ENCODE measurements at places on chromosomes 3 and 15.

DNA sequence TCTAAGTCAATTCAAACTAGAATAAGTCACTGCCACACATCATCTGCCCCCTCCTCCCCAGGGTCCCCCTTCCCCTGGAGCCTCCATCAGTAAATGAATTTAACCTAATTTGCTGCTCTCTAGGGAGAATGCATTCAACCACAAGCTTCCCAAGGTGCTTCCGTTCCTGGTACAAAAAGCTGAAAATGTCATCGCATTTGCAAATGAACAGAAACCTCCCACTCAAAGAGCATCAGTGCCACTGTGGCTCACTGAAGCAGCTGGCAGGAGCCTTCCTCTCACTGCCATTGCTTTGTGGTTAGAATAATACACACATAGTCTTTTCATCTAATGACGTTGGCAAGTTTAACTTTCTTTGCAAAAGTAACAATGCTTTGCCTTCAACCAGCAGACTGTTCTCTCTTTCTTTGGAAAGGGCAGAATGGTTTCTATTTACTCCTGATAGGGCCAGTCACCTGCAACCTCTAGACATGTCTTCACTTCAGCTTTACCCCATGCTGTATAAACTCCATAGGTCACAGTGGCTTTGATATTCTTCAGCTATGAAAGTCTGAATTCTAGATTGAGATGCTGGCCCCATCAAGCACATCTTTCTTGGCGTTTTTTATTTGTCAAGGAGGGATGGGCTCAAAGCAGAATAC is 238.1 kb downstream of the CPNE4 start:
- no peak for DNase-seq

GRCh38 chr3:71821116-71821515 is 36.2 kb upstream of the PROK2 start:
- no peak for DNase-seq

DNA sequence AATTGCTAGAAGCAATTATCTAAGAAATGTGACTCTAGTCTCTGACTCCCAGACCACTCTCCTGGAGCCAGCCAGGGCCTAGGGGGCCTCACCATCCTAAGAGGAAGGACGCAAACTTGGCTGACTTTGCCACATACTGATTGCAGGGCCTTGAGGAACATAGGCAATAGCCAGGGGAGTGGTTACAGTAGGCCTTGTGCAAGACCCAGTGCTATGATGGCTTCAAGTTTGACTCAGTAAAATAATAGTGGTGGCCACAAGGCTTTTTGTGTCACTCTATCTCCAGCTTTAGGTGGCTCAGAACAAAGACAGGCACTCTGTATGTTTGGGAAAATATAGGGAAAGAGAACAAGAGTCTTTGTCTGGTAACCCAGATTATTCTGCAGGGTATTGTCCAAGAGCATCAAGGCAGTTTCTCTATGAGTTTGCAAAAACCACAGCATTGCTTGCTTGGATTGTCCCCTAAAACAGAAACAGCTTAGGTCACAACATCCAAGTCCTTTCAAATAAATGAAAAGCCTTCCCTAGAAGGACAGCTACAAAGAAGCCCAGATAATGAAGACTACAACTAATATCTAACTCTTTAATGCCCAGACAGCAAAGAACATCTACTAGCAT is 631.5 kb downstream of the PYDC2 start:
- no peak for DNase-seq

- DNase-seq, result no peak
These were observed 49.3 kb downstream of the GMPS start for GRCh38 chr3:155919728-155920127.

DNA sequence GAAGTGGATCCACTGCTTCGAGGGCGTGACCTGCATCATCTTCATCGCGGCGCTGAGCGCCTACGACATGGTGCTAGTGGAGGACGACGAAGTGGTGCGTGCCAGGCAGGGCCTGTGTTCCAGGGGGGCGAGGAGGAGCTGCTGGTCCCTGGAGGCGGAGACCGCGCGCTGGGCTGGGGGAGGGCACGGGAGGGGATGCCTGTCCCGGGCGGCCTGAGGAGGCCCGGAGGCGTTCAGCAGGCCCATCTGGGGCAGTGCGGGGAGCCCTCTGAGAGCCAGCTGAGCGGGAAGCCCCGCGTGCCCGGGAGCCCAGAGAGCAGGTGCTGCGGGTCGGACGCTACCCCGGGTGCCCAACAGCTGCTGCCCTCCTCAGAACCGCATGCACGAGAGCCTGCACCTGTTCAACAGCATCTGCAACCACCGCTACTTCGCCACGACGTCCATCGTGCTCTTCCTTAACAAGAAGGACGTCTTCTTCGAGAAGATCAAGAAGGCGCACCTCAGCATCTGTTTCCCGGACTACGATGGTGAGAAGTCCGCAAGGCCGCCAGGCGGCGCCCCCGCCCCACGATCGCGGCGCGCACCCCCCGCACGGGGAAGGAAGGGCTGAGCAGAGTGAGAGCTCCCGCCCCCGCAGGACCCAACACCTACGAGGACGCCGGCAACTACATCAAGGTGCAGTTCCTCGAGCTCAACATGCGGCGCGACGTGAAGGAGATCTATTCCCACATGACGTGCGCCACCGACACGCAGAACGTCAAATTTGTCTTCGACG is 2.9 kb downstream of the GNAT1 start:
- peak; percentile 36 for DNase-seq

- no peak for DNase-seq
These were observed at the start of gene MYRIP for GRCh38 chr3:39809181-39809994. MYRIP (plus strand) TSS chr3:39809609; CDS start chr3:39900817, 91,208 bp downstream.

DNA sequence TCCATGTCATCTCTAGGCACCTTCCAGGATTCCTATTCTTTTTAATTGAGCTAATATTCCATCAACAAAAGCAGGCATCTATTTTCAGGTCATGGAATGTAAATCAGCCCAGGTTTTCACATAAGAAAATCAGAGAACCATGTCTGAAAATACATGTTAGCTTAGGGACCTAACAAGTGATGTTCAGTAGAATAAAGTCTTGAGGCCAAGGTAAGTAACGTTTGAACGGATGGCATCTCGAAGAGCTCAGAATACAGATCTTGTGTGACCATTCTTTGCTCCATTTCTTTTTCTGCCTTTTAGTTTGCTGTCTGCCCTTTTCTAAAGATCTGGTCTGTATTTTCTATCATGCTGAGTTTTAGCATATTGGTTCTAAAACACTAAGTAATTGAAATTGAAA is 16.5 kb upstream of the KCNMB2 start:
- DNase-seq, result no peak

- no peak for DNase-seq
These were observed 55.4 kb downstream of the NIPA2 start for GRCh38 chr15:22893881-22894280.

GRCh38 chr15:51649659-51650521 is 27.3 kb upstream of the DMXL2 start:
- DNase-seq, result peak; percentile 63

GRCh38 chr15:68210821-68211655 is 5.9 kb upstream of the CALML4 start:
- DNase-seq, result peak; percentile 37

DNA sequence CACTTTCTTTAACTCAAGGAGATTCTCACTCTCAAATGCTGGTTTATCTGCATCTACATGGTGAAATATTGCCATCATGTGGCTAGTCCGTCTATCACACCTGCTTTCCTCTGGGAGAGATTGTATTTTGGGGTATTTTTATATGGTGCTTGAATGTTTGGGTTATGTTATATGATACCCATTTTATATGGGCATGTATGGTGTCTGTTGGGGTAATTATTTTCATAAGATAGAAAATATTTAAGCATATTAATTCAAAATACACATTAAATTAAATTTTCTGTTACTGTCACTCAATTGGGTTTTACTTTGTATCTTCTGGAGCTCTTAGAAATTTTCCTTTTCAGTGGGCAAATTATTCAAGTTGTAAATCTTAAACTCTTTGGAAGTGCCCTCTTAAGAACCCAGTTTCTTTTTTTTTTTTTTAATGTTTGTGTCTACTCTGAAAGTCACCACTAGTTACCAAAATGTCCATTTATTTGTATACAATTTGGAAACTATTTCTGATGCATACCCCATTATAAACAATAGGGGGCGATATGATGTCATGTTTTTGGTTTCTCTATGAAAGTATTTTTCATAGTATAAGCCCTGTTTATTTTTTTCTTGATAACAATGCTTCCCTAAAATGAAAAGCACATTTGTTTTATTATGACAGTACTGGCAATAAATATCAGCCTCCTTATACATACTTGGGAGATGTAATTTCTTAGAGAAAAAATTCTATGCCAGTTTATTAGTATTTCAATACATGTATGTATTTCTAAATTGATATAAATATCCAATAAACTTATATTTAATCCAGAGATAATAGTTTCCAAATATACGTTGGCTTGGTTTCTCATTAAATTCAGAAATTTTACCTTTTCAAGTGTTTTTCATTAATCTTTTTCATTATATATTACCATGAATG is 36.1 kb upstream of the PLSCR5 start:
- peak; percentile 42 for DNase-seq

- DNase-seq, result no peak
These were observed 60.5 kb upstream of the SPATA12 start for GRCh38 chr3:57000012-57000411.

DNA sequence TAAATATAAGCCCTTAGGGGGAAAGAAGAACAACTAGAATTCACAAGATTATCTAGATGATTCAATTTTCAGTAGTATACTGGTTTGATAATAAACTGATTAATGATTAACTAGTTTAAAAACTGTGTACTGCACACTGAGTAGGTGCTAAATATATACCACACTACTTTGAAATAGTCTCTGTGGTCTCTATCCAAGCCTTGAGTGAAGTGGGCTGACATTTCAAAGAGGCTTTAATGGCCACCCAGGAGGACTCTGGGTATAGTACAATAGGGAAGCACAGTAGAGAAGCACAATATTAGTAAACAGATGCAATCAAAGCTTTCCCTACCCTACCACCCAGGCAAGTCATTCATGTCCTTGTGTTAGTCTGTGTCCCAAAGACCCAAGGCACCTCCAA is 46.7 kb downstream of the FILIP1L start:
- no peak for DNase-seq

DNA sequence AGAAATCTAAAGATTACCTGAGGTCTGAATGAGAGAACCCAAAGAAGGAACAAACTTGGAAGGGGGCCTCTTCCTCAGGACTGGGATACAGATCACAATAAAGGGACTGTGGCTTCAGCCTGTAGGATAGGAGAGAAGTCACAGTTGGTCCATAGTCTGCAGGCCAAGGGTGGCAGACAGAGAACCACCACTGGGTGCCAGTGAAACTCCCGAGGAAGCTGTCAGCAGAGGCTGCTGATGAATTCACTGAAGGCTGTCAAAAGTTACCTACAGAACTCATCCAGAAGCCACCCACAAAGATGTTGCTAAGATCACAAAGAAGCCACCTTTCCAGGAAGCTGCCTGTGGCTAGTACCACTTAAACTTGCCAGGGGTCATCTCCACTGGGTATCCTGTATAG is 78.5 kb downstream of the TMCO5A start:
- no peak for DNase-seq

GRCh38 chr3:10389995-10390394 is 69.1 kb upstream of the SEC13 start:
- no peak for DNase-seq

DNA sequence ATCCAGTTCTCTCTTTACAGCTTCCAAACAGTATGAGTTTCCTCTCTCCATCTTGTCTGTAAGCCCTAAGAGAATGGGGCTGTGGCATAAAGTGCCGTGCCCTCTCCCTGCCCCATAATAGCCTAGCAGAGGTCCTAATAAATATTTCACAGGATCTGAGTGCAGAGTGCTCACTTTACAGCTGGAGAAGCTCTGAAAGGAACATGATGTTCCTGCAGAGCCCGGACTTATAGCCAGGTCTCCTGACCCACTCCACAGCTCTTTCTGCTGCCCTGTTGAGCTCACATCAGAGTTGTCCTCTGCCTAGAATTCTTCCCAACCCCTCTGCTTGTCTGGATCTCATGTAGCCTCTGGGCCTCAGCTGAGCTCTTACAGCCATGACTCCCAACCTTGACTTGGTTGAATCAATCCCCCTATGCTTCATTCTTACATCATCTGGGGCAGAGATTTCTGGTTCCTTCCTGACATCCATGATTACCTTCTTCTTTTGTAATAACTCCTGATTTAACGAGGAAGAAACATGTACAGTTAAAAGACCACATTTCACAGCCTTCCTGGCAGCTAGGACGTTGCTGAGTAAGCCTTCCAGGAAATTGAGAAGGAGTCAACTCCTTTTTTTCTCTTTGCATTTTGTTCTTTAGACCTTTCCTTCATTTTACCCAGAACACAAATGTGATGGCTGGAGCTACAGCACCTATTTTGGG is 135.3 kb downstream of the RPLP1 start:
- DNase-seq, result no peak

GRCh38 chr3:134791992-134792391 is 3.1 kb upstream of the EPHB1 start:
- DNase-seq, result no peak

- DNase-seq, result no peak
These were observed 35.7 kb downstream of the P3H2 start for GRCh38 chr3:190084983-190085382.

GRCh38 chr3:53046171-53047170 is 598 bp upstream of the SFMBT1 start:
- DNase-seq, result peak; percentile 27

DNA sequence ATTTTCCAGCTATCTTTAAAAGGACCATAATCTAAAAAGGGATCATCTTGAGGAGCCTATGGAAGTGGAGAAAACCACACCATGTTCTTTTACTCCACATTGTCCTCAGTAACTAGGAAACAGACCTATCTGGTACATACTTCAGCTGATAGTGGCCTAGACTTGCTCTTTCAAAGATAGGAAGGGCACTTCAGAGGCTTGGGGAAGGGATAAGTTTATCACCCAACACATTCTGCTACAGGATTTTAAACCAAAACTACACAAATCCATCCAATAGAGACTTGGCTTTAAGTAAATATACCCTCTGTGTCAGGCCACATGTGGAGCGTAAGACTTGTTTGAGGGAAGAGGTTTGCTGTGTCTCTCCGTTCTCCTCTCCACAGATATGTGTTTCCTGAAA is 35.4 kb downstream of the CP start:
- DNase-seq, result no peak

DNA sequence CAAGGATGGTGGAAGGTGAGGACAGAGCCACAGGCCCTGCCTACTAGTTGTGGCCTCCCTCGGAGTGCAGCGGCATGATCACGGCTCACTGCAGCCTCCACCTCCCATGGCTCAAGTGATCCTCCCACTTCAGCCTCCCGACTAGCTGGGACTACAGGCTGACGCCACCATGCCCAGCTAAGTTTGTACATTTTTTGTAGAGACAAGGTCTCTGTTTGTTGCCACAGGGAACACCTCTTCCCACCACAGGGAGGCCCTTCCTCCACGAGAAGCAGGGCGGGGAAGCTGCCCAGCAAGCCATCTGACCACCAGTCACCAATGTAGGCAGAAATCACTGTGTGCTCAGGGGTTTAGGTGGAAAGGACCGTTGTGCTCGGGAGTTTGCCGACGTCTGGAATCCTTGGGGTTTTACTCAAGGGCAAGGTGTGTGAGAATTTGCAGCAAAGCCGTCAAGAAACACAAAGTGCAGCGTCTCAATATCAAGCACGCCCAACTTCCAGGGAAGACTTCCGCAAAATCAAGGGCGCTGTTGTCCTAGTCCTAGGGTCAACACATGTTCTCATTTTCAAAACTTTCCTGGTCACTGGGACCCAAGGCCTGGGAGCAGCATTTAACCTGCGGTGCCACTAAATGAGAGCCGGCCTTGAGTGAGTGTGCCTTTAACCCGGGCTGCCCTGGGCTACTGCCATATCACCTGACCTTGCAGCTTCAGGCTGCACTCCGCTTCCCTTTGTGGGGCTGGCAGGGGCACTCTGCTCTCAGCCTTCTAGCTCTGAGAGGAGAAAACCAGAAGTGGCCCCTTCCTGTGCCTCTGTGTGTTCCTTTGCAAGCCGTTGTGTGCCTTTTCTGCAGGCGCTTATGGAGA is 65.7 kb downstream of the SLC12A8 start:
- DNase-seq, result no peak

GRCh38 chr3:25458420-25458814 is 30.4 kb downstream of the RARB start:
- DNase-seq, result no peak
